Fibroblast of skin of left quadriceps (primary cell): ENCODE measurements at places on chromosomes 16 and 17.

GRCh38 chr16:10552281-10552680, 28.1 kb downstream of the EMP2 start:
- no peak for DNase-seq

- no peak for DNase-seq
Observed at GRCh38 chr17:80362428-80363119, 52.4 kb upstream of the ENDOV start.

DNA sequence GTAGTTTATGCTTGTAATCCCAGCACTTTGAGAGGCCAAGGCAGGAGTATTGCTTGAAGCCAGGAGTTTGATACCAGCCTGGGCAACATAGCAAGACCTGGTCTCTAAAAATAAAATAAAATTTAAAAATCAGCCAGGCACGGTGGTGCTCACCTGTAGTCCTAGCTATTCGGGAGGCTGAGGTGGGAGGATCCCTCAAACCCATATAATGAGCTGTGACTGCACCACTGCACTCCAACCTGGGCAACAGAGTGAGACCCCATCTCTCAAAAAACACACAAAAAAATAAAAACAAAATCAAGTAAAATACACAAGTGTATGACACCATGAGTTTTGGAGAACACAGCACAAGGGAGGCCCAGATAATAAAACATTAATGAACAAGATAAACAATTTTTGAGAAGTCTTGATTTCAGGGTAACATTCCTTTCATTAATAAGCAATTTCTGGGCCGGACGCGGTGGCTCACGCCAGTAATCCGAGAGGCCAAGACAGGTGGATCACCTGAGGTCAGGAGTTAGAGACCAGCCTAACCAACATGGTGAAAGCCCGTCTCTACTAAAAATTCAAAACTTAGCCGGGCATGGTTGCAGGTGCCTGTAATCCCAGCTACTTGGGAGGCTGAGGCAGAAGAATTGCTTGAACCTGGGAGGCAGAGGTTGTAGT, 17.9 kb downstream of the PRPSAP1 start:
- no peak for DNase-seq

DNA sequence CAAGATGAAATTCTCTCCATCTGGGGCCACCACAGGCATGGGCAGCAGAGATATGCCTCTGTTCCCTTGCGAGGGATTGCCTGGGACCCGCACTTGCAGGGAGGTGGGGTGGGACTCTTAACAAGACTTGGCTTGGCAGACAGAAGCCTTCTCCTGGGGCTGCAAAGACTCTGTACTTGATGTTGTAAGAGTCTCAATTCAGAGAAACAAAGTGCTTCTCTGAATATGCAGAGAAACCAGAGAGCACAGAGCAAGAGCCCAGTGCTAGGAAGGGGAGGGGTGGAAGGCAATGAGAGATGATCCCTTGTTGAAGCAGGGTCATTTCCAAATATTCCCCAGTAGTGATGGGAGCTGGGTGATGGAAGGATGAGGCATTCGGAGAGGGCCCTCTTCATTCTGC, 2.2 kb downstream of the MMP28 start:
- DNase-seq: no peak

DNA sequence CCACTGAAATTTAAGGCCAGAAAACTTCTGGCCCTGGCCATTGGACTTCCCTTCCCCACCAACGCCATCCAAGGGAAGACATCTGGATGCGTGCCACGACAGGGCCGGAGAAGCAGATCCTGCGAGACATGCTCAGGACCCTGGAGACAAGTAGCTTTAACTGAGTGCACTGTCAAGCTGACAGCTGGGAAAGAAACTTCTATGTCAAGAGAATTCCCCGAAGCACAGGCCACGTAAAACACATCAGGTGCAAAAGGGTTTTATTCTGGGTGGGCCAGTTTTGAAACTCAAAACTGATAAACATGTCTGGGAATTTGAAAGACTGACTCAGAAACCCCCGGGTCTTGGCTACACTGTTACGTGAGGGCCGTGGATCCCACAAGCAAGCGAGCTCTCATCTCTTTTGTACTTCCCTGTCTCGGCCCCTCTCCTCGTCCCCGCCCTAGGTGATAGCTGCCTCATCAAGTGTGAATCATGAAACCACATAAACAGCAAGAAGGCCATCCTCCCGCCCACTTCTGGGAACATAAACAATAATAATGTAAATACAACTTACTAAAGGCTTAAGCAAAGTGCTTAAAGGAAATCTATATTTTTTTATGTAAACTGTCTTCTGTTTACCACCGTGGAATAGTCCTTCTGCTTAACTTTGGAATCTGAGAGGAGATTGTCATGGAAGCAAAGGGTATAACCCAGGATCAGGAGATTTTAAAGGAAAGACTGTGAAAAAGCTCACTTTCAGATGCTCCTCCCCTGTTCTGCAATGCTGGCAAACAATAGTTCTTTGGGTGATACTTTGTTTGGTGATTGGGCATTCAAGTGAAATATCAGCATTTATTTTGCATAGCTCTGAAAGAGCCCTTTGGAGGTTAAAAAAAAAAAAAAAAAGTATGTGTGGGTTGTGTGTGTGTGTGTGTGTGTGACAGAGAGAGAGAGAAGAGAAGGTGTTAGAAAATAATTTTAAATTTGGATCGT, 406.0 kb upstream of the MAF start:
- no peak for DNase-seq

DNA sequence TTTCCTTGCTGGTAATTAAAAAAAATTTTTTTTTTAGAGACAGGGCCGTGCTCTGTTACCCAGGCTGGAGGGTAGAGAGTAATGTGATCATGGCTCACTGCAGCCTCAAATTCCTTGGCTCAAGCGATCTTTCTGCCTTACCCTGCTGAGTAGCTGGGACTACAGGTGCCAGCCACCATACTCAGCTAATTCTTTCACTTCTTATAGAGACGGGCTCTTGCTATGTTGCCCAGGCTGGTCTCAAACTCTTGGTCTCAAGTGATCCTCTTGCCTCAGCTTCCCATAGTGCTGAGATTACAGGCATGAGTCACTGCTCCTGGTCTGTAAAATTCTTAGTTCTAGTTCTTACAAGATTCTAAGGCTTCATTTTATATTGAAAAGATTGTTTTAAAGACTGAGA, 11.1 kb downstream of the SMIM36 start:
- DNase-seq: no peak

GRCh38 chr17:37107406-37108083, 158.8 kb downstream of the AATF start:
- no peak for DNase-seq

DNA sequence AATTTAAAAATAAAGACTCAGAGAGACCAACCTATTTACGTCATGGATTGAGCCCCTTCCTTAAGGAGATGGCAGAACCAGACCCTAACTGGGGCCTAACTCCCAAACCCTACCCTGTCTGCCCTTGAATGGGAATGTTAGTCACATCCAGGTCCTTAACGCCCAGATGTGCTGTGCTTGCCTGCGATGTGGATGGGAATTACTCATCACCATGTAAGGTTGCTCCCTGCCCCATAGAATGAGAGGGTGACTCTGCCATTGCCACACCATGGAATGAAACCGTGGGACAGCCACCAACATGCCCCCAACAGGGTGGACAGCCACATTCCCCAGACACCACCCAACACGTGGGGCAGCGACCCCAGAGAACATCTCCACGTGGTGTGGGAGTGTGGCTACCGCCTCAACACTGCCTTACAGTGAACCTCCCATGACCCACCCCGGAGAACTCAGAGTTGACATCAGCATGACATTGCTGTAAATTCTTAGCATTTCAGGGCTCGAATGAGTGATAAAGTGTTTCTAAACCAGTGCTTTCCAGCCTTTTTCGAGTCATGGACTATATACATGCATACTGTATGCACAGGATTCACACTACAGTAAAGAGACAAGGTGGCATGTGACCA, 31.8 kb downstream of the SCNN1B start:
- no peak for DNase-seq

- DNase-seq: no peak
Observed at GRCh38 chr17:1943436-1943831, 81.7 kb downstream of the RTN4RL1 start.

DNA sequence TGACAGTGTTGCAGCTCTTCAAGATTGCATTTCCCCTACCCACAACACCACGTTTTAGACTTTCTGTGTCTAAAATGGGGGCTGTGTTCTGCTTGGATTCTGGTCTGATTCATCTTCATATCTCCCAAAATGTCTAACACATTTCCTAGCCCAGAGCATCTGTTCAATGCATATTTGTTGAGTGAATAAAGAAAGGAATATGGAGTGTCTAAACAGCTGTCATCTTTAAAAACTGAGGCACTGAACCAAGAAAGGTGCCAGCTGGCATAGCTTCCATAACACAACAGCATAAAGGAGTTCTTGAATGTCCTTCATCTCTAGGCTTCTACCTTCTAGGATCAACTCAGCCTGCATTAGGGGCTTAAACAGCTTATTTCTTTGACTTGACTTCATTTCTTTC, 67.4 kb downstream of the CDH11 start:
- DNase-seq: no peak

GRCh38 chr16:4200781-4201137, 41.1 kb downstream of the SRL start:
- DNase-seq: no peak

DNA sequence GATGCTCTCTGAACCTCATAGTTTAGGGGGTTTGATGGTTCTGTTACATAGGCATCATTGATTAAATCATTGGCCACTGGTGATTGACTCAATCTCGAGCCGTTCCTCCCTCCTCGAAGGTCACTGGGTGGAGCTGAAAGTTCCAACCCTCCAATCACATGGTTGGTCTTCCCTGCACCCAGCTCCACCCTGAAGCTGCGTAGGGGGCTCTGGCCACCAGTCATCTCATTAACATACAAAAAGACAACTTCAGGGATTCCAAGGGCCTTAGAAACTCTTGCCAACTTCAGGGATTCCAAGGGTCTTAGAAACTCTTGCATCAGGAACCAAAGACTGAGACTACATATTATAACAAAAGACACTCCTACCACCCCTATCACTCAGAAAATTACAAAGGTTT, 306.5 kb upstream of the TNRC6C start:
- no peak for DNase-seq

DNA sequence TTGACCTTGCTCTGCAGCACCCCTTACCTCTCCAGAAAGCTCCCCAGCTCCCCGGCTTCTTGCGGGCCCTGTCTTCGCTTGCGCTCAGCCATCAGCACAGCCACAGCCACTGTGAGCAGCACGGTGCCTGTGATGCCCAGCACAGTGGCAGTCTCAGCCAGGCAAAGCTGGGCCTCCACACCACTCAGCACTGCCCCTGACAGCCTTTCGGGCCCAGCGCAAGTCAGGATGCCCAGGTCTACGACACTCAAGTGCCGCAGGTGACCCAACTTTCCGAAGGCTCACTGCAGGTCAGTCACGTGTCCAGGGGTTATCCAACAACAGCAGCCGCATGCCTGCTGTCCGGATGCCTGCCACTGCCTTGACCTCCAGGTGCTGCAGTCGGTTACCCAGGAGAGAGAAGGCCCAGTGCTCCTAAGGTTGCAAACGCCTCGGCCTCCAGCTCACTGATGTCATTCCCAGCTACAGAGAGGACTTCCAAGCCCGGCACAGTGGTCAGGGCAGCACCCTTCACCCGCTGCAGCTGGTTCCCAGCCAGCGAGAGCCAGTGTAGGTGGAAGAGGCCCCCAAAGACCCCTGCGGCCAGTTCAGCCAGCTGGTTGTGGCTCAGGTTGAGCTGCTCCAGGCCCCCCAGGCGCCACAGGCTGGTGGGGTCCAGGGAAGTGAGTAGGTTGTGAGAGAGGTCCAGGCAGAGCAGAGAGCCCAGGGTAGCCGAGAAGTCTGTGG, 8.9 kb upstream of the TMEM101 start:
- no peak for DNase-seq

GRCh38 chr17:79950751-79951150, 84.9 kb downstream of the TBC1D16 start:
- DNase-seq: no peak

GRCh38 chr16:51024703-51025102, 126.4 kb downstream of the SALL1 start:
- no peak for DNase-seq

DNA sequence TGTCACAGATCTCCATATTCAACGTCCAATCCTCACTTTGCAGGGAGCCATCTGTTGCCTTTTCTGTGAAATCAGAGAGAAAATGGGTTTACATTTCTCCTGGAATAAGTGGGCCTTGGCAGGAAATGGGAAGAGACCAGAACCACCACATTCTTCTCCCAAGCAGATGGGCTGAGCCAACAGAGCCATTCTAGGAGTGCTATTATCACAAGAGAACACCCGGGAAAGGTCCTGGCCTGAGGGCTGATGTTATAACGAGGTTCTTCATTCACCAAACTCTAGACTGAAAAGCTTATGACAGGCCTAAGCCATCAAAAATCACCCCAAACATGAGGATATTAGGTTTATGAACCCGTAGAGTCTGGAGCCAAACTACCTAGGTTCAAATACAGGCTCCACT, 64.7 kb downstream of the TOM1L2 start:
- no peak for DNase-seq

DNA sequence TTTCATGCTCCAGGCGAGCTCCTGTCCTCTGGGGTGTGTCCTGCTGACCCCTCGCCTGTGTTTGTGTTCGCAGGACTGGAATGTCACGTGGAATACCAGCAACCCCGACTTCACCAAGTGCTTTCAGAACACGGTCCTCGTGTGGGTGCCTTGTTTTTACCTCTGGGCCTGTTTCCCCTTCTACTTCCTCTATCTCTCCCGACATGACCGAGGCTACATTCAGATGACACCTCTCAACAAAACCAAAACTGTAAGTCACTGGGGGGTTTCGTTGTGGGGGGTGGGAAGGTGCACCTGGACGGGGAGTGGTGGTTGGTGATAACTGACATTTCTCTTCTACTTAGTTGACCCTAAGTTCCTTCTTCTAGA, 58.3 kb downstream of the ABCC1 start:
- DNase-seq: no peak

DNA sequence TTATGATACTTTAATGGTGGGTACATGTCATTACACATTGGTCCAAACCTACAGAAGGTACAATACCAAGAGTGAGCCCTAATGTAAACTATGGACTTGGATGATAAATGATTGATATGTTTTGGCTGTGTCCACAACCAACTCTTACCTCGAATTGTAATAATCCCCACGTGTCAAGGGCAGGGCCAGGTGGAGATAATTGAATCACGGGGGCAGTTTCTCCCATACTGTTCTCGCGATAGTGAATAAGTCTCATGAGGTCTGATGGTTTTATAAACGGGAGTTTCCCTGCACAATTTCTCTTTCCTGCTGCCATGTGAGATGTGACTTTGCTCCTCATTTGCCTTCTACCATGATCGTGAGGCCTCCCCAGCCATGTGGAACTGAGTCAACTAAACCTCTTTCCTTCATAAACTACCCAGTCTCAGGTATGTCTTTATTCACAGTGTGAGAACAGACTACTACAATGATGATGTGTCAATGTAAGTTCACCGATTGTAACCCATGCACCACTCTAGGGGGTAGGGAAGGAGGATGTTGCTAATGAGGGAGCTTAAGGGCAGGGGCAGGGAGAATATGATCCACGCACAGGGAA, 7.0 kb upstream of the METTL22 start:
- no peak for DNase-seq

DNA sequence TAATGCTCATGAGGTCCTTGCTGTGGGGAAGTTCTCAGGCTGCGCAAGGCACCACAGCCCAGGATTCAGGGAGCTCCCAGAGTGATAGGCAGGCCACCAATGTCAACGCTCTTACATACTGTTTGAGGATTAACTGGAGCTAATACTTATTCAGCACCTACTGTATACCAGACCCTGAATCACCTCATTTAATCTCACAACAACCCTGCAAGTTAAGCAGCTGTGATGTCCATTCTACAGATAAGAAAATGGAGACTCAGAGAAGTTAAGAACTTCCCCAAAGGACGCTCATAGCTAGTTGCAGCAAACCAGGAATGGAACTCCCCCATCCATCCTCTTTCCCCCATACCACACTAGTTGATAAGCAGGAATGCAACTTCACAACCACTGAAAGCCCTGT, 25.5 kb upstream of the CCR7 start:
- DNase-seq: no peak
